Hepatocyte (in vitro differentiated cells): ENCODE measurements at places on chromosomes 1 and 21.
A peak's percentile ranks its signal among the peaks of the same experiment; 100 is the strongest.

GRCh38 chr1:244104309-244105060 is 53.4 kb downstream of the ZBTB18 start:
- DNase-seq: peak; percentile 63

- DNase-seq: no peak
These were observed 4.3 kb upstream of the SERBP1 start for GRCh38 chr1:67434491-67434890.

DNA sequence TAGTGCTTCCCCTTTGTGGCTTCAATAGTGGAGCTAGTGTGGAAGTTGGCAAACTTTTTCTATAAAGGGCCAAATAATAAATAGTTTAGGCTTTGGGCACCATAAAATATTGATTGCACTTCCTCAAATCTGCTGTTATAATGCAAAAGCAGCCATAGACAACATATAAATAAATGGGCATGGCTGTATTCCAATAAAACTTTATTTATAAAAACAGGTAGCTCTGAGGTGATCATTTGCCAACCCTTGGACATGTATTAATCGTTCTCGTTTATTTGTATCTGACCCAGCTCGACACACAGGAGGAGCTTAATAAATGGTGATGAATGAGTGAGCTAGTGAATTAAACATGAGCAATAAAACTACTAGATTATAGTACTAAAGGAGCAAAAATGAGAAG is 13.3 kb downstream of the KAZN start:
- no peak for DNase-seq

- no peak for DNase-seq
These were observed 391.0 kb downstream of the USH2A start for GRCh38 chr1:216032284-216032683.

- no peak for DNase-seq
These were observed 6.3 kb upstream of the UBE2U start for GRCh38 chr1:64197076-64197475.

DNA sequence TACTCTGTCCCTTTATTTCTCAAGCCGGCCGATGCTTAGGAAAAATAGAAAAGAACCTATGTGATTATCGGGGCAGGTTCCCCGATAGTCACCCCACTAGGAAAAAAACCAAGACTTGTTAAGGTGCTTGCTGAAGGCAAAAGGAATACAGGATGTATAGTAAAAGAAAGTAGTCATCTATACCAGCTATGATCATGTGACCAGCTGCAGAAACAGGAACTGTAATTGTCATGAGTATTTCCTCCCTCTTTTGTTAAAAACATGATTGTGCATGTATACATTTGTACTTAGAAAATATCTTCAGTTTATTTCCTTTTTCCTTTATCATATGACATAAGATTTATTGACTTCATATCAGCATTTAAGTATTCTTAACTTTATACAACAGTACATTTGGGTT is 30.5 kb downstream of the PIGK start:
- no peak for DNase-seq

GRCh38 chr1:32063261-32063681 is 9.5 kb upstream of the TMEM39B start:
- DNase-seq: peak; percentile 60

GRCh38 chr1:35285771-35286606 is 17.5 kb downstream of the ZMYM4 start:
- no peak for DNase-seq

DNA sequence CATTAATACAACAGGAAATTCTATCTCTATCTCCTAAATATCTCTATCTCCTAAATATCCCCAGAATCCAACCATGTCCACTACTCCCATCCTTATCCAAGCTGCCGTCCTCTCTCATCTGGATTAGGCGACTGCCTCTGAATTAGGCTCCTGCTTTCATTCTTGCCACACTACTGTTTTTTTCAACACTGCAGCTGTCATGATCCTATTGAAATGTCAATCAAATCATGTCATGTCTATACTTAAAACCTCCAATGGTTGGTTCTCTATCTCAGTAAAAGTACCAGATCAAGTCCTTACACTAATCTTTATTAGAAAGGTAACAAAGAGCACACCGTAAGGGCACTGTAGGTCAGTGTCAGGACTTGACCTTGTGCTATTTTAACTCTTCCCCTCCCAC is 82.0 kb upstream of the NFIA start:
- no peak for DNase-seq

DNA sequence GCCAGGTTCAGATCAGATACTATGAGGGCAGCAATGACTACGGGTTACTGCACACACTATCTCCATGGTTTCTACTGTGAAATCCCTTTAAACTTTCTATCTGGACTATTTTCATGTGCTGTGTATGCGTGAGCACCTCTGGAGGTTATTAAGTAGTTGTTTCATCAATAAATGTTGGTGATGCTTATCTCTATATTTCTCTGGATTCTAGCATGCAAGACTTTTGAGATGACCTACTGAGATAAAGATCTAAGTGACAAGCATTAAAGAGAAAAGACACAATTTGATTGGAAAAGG is 194.0 kb downstream of the NRIP1 start:
- DNase-seq: no peak

- DNase-seq: peak; percentile 98
These were observed at the start of gene CLK2 for GRCh38 chr1:155273343-155274245. TSS of gene CLK2 (minus strand) at chr1:155273504. CDS start at chr1:155270977, 2,527 bp downstream.

- no peak for DNase-seq
These were observed 197.9 kb upstream of the SGIP1 start for GRCh38 chr1:66335859-66336640.

- DNase-seq: no peak
These were observed 16.5 kb downstream of the CAMK2N1 start for GRCh38 chr1:20469406-20470076.

DNA sequence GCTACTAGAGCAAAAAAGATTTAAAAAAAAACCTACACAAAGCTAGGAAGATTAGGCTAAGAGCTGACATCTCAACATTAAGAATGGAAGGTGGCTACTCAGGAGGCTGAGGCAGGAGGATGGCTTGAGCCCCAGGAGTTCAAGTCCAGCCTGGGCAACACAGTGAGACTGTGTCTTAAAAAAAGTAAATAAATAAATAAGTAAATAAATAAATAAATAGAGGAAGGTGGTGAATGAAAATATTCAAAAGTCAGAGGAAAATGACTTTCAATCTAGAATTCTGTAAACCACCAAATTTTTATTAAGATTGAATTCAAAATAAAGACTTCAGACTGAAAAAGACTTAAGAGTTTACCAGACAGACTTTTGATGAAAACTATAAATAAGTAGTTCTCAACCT is 50.9 kb upstream of the TMPRSS2 start:
- no peak for DNase-seq

- no peak for DNase-seq
These were observed 37.5 kb upstream of the KDM4A start for GRCh38 chr1:43612406-43612805.

DNA sequence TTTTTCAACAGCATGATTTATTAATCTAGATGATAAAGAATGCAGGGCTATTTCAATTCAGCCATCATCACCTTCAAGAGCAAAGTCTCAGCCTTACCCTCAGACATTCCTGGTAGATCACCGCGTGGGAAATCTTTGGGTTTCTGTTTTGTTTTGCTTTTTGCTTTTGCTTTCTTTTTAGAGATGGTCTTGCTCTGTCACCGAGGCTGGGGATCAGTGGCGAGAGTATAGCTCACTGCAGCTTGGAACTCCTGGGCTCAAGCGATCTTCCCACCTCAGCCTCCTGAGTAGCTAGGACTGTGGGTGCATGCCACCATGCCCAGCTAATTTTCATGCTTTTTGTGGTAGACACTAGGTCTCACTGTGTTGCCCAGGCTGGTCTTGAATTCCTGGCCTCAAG is 289.7 kb downstream of the AJAP1 start:
- DNase-seq: no peak

DNA sequence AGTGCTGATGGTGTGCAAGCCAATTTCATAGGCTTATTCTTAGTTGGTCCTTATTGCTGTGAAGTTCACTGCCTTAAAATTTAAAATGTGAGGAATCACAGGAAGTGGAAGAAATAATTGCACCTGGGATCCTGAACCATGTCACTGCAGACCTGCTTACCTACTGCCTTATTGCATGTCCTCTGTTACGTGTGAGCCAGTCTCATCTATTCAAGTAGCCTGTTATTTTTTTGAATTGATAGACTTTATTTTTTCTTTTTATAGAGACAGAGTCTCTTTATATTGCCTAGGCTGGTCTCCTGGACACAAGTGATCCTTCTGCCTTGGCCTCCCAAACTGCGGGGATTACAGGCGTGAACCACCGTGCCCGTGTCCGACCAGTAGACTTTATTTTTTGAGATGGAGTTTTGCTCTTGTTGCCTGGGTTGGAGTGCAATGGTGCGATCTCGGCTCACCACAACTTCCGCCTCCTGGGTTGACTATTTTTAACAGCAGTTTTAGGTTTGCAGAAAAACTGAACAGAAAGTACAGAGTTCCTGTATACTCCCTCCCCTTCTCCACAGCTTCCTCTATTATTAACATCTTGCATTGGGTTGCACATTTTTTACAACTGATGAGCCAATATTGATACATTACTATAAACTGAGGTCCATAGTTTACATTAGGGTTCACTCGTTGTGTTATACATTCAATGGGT is 14.0 kb upstream of the DISC1 start:
- no peak for DNase-seq

DNA sequence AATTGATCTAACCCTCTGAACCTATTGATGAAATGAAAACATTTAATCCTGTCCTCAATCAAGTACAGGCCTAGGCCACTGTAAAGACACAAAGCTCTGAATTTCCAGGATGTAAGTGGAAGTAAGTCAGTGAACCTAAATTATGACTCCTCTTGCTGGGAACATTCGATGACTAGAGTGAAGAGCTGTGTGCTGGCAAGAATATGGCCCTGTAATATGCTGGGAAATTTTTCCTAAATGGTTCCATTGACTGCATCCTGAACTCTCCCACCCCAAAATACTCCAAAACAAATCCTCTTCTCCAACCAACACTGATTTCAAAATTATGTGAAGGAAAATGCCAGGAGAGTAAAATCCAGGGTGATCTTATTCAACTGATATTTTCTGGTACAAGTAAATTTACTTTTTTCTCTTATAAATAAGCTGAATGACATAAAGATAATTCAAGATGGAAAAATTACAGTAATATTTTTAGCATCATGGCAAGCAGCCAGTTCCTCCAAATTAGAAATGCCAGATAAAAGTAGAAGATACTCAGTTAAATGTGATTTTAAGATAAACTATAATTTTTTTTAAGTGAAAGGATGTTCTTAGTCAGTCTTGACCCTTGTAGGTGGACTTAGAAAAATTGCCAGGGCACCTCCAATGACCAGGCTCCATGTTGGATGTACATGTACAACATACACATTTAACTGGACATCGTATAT is 269.4 kb downstream of the PTGER3 start:
- DNase-seq: no peak

DNA sequence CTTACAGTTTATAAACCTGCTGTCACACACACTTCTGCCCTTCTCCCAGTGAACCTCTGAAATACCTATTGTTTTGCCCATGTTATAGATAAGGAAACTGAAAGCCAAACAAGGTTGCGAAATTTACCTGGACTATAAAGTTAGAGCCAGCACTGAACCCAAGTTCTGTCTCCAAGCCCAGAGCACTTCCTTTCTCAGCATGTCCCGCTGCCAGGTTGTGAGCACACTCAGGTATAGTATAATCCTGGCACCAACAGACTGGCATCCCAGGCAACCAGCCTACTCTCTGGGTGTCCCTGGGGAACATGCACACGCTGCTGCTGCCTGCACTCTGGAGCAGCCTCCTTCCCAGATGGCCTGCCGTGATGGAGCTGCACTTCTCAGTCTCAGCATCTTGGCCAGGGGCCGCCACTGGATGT is 45.1 kb downstream of the PGBD5 start:
- no peak for DNase-seq

GRCh38 chr1:157751283-157751682 is 25.6 kb downstream of the FCRL2 start:
- DNase-seq: no peak

DNA sequence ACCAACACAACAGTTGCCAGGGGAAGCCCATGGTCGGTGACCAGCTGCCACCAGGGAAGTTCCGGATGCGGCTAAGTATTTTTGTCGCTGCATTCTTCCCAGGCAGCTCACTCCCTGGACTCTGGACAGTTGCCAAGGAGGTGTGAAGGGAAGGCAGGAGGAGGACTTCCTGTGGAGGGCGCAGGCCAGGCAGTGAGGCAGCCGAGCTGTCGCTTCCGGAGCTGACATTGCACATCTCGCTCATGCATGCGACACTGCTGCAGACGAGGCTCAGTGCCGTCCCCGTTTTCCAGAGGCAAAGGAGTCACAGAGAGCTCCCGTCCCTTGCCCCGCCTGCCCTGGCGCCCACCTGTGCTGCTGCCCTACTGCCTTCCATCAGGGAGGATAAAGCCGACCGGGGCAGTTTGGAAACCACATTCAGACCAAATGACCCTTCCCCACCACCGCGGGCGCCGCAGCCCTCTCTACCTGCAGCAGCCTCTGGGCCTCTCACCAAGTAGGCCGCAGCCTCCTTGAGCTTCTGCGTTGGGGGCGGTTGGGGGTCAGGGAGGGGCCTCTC is 81.4 kb downstream of the NENF start:
- no peak for DNase-seq

GRCh38 chr1:239805851-239806772 is 285.6 kb upstream of the FMN2 start:
- no peak for DNase-seq

GRCh38 chr21:18228060-18228739 is 16.4 kb upstream of the CHODL start:
- no peak for DNase-seq

DNA sequence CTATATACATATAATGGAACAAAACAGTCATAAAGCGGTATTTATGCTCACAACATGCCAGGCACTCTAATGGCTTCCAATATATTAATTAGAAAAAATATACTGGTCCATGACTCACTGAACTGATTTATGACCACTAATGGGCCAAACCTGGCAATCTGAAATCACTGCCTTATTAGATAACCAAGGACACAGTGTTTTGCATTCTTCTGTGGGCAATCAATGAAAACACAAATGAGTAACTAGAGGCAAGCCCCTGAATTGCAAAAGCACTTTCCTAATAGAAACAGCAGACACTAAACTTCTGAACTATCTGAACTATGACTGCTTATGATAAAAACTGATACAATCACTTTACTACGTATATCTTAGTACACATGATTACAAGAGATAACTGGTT is 3.5 kb downstream of the GCLM start:
- DNase-seq: no peak

- DNase-seq: peak; percentile 78
These were observed 9.0 kb downstream of the C1orf105 start for GRCh38 chr1:172429331-172430127.

DNA sequence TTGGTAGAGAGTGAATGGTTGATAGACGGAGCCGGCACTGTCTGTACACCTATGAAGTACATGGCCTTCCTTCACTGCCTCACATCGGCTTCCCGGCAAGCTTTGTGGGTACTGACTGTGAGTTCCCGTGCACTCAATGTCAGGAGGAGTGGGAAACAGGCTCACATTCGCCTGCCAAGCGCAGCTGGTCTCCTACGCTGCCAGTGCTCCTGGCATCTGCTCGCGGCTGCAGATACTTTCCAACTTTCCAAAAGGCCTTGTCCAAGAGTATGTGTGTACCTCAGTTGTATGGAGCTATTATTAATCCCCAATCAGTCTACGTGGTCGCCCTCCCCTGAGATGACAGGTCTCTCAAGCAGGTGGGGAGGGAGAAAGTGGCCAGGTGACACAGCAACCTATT is 180.8 kb downstream of the ZSCAN20 start:
- DNase-seq: no peak
